ENCODE measurements at places on chromosomes 6 and 20.

DNA sequence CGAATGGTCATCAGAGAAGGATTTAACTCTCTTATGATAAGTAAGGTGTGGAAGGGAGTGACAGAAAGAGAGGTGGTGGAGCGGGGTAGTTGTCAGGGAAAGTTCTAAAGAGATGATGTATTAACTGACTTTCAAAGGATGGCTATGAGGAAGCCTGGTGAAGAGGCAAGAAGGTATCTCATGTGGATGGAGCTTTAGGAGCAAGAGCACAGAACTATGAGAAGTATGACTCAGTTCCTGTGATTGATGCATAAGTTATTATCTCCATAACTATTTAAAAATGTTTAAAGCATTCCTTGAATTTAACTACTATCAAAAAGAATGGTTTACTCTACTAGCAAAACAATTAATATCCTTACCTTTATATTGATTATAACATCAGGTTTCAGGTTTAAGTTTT, 28.8 kb downstream of the AK9 start:
- DNase-seq = no peak

GRCh38 chr6:127119102-127120022, 891 bp downstream of the RSPO3 start:
- DNase-seq = no peak

DNA sequence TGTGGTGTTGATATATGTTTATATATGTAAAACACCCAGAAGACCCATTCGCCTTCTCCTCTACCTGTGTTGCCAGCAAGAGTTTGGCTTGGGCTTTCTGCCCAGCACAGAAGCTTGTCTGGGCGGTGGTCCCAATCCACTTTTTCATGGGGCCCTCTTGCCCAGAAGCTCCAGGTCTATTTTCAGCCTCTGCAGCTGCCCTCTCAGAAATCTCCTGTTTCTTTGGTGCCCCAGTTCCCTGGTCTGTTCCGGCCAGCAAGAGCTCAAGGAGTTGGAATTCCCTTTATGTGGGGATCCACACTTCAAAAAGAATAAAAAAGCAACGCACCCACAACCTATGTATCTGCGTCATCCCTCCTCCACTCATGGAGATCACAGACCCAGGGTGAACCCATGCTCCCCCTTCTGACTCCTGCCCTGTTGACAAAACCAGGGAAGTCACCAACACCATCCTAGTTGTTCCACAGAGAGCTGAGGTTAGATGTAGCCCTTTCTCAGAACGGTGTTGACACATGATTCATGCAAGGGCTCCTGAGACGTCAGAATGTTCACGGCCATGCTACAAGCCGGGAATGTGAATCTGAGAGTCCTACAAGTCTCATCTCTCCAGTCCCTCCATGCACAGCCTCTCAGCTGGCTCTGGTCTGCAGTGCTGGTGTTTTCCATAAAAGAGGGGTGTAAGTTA, 156.8 kb upstream of the RIN2 start:
- DNase-seq = no peak

- no peak for DNase-seq
These were observed 1.0 kb downstream of the SALL4 start for GRCh38 chr20:51801122-51801822.

DNA sequence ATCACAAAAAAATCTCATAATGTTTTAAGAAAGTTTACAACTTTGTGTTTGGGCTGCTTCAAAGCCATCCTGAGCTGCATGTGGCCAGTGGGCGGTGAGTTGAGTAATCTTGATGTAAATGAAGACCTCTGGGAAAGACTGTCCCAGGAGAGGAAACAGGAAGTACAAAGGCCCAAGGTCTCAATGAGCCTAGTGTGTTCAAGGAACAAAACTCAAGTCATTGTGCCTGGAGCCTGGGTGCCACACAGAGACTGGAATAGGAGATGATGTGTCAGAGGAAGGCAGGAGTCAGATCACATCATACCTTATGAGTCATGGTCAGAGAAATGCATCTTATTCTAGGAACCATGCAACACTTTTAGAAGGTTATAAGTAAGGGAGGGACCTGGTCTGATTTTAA, 51.5 kb downstream of the COL19A1 start:
- no peak for DNase-seq

- no peak for DNase-seq
These were observed 133.8 kb downstream of the CLIC5 start for GRCh38 chr6:45881705-45882467.

DNA sequence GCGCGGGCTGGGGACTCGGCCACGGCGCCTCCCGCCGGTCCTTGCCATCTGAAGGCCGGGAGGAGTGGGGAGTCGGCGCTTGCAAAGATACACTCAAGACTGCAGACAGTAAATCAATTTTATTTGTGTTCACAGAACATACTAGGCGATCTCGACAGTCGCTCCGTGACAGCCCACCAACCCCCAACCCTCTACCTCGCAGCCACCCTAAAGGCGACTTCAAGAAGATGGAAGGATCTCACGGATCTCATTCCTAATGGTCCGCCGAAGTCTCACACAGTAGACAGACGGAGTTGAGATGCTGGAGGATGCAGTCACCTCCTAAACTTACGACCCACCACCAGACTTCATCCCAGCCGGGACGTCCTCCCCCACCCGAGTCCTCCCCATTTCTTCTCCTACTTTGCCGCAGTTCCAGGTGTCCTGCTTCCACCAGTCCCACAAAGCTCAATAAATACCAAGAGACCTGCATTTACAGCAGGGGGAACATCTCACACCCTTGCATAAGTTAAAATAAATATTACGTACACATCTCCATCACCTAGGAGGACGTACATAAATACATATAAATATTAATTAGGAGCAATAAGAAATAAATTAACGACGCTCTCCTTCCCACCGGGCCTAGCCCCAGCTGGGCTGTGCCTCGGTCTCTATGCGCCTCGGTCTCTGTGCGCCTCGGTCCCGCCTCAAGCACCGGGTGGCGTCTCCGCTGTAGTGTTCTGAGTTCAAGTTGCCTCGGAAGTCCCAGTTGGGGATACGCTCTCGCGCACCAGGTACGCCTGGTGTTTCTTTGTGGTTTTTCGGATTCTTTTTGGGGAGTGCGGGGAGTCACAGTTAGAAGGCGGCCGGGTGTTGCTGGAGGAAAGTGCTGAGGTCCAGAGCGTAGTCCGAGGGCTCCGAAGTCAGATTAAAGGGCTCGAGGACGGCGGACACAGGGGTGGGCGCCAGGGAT, 889 bp upstream of the FLOT1 start:
- no peak for DNase-seq

DNA sequence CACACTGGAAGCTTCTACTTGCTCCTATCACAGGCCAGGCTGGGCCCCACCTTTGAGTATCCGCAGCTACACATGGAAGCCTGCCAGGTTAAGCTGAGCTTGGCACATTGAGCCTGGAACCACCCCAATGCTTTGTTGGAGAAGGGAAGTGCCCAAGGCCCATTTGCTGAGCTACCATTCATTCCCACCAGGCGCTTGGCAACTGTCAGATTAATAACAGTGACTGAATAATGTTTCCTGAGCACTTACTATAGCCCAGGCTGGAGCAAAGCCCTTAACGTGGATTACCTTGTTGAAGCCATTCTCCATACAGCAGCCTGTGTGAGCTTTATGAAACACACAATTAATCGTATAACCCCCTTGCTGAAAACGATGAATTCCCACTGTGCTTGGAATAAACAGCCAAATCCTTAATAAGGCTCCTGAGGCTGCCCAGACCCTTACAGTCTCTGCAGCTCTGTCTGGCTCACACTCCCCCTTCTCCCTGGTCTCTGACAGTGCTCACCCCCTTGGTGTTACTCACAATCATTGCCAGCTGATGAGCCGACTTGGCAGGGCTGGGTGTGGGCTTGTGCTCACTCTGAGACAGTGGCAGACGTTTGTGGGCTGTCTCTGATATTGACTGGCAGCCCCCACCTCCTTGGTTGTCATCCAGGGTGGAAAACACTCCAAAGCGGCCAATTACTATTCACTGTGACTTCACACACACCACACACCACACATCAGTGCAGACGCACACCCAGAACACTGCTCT, 357.1 kb downstream of the MAFB start:
- no peak for DNase-seq

DNA sequence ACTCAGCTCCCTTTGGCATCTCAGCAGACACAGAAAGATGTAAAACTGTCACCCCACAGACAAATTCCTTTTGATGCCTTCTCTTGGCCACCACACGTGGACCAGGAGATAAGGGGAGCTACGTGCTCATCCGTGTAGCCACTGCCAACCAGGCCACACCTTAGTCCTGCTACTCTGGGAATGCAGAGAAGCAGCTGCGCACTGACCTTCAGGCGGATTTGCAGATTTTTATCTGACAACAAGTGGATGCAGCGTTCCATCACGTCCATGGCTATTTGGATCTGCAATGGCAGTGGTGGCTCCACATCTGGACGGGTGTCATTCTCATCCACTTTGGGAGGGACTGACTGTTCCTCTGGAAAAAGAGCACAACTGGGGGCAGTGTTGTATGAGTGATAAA, 30.8 kb downstream of the TTI1 start:
- DNase-seq = no peak

GRCh38 chr6:100944644-100945043, 63.5 kb upstream of the ASCC3 start:
- no peak for DNase-seq

DNA sequence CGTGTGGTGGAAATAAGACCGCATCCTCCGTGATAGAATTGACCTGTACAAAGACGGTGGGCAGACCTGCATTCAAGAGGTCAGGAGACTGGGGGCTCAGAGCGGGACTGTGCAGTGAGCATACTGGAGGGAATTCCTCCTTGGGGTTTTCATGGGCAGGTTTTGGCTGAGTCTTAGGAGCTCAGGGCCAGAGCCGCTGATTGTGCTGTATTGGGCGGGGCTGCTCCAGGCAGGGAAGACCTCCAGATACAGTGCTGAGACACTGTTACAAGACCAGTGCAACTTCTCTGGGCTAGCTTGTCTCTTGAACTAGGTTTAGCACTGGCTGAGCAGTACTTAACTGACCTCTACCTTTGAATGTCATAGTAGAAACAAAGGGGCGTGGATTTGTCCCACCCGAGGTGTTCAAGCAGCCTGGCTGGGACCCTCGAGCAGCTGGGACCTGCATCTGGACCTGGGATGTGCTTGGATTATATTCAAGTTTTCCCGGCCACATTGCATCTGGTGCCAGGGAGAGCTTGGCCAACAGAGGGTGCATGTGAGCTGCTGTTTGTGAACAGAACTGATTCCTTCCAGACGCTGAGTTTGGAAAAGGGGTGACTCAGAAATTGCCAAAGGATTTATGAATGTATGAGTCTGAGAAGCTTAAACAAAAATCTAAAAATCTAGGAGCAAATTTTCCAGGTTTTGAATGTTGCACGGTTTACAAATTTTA, 33.4 kb upstream of the SLC22A1 start:
- DNase-seq = peak; percentile 12

GRCh38 chr6:14180609-14181008, 63.0 kb downstream of the CD83 start:
- DNase-seq = no peak

DNA sequence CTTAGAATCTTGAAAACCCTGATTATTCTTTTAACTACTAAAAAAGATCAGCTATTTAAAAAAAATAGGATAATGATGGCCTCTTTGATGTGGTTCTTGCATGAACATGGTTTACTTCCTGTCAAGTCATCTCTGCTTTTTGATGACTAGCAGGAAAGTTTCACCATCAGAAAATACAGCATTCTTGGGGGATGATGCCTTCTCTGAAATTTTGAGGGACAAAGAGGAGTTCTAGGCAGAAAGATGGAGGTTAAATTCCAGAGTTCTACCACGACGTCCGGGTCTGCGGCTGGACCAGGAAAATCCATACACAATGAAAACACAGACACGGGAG, 130.4 kb downstream of the OLIG3 start:
- DNase-seq = no peak

DNA sequence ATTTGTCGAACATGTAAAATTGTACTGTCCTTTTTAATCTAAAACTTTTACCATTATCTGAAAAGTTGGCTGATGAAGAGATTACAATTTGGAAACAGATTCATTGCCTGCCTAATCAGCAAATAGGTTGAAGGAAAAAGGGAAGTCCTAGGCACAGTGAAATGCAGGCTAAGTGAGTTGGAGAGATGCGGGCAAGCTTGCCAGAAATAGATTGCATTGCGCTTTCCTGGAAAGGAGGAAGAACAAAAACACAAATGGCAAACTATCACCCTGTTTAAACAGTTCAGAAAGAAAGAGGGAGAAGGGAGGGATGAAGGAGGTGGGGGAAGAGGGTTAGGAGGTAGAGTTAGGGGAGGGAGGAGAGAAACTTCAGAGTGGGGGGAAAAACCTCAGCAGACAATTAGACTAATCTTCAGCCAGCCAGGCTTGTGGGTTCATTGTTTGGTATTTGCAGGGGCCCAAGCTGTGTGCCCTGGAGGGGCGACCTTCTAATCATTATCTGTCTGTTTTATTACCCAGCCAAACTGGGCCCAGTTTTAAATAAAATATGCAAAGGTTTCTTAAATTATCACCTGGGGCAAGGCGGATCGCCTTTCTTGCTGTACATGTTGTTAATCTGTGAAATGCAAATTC, 465.2 kb downstream of the TFAP2B start:
- DNase-seq = no peak

GRCh38 chr6:158663625-158664165, 13.8 kb downstream of the SYTL3 start:
- DNase-seq = no peak

- no peak for DNase-seq
These were observed 109.3 kb downstream of the IPCEF1 start for GRCh38 chr6:154247119-154247861.

GRCh38 chr20:50323777-50324775, 133.4 kb downstream of the CEBPB start:
- DNase-seq = no peak

DNA sequence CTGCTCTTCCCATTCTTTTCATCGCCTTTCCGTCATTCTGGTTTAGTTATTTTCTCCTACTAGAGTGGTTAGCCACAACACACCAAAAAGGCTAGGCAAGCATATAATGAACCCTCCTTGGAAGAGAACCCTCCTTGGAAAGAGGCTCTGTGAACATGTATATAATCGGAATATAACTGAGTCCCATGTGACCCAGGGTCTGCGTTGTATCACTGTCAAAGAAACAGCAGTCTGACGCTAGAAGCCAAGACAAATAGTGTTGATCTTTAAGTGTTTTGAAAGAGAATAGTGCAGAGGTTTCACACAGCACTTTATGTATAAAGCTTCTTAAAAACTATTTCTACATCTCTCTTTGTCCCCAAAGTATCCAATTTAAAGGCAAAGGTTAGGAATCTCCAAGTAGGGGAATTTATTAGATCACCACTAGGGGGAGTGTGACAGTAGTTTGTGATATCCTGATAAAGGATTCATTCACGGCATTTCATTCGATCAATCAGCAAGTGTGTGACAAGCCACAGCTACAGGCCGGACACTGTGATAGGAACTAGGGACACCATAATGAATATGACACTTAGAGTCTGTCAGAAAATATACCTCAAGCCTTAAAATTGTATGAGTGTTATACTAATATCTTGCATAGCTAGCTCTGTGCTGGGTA, 395.3 kb downstream of the CD109 start:
- DNase-seq = peak; percentile 0

- no peak for DNase-seq
These were observed 112.6 kb upstream of the AFDN start for GRCh38 chr6:167714152-167714551.

GRCh38 chr6:95572098-95572497, 5.2 kb upstream of the MANEA start:
- no peak for DNase-seq

Data from right renal pelvis (tissue), 4 donors.